HT1080 (cell line): ENCODE measurements at places on chromosomes 6 and 20.

- DNase-seq: no peak
Measured at GRCh38 chr6:126069449-126069848, 83.1 kb downstream of the TRMT11 start.

DNA sequence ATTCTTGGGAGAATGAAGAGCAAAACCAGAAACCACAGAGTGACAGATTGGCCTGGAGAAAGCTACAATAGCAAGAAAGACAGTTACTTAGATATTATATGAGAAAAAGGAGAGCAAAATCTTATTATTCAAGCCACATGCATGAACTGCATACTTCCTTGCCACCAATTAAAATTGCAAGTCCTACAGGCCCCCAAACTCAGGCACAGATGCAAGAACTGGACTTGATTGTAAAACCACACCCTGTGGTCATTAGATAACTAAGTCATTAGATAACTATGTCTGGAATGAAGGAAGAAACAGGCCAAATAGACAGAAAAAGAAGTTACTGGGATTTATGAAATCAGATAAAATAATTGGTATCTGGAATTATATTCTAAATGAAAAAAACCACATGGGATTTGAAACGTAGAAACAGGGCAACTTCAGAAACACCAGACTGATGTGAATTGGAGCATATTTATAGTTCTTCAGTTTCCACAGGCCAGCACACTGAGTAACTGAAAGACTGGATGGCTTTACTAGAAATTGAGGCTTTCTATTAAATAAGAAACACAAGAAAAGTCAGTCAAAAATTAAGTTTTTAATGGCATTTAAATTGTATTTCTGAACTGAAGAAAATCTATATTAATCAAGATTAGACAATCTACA lies 49.4 kb upstream of the CARMIL1 start:
- peak; percentile 65 for DNase-seq

DNA sequence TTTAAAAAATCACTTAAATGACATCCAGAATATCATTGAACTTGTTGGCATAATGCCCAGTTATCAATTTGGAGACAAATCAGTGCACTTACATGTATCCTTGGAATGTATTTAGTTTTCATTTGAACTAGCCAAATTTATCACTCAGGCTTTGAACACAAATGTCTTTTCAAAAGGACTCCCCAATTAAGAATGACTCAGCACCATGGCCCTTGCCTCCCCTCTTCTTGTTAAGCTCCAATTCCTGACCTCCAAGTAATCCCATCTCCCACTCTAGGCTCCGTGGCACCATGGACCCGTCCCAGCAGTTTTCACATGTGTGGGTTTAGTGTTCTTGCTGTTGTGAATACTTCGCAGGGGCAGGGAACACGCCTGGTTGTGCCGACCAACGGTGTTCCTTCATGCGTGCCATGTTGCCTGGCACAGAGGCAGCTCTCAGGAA lies 2.7 kb downstream of the AKAP12 start:
- no peak for DNase-seq

DNA sequence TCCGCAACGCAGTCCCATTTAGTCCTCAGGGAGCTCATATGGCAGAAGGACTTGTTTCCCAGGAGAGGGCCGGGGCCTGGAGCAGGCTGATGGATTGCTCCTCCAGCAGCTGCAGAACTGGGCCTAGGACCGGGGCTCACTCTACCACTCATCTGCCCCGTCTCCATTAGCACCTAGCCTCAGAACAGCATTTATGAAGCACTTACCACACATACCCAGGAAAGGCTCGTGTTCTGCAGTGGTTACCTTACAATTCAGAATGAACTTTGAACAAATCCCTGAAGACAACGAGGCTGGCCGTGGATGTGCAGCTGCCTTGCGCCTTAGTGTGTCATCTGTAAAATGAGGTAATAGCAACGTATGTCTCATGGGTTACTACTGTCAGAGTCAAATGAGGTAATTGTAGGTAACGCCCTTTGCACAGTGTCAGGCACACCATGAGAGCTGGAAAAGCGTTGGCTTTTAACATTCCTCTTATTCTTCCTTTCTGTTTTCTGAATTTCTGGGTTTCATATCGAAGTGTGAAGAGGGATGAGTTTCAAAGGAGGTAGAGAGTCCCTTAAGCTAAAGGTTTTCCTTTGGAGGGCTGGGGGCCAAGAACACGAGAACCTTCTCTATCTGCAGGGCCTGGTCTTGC lies 46.3 kb upstream of the CD93 start:
- DNase-seq: no peak

DNA sequence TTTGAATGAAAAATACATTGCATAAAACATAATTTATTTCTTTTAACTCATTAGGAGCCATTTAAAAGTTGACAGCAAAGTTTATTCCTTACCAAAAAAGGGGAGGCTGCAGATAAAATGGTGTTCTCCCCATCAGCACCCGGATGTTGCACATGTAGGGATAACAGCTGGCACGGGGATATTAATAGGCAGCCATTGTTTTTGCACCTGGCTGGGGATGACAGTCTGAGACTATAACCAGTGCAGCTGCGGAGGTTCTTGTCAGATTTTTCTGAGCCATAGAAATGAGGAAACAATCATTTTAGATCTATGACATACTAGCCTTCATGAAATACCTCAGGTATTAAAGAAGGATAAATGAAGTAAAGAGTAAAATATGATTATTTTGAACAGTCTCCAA lies 20.1 kb upstream of the HECA start:
- no peak for DNase-seq

DNA sequence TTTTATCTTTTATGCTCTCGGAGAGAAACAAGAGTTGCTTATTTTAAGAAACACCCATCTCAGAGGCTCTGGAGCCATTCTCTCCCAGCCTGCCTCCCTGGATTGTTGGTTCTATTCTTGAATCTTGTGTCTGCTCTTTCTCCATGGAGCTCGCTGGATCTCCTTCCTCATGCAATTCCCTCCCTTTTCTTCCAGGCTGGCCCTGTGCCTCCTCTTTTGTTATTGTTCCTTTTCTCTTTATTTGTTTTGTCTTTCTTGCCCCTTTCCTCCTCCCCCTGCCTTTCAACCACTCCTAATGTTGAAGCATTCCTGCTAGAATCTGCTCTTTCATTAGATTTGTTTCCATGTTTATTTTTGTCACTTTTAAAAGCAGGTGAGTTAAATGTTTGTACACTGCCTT lies 76.5 kb downstream of the STMND1 start:
- no peak for DNase-seq
